T-helper 9 cell (primary cell): ENCODE measurements at places on chromosomes 13 and 19.

- DNase-seq, result no peak
Observed at GRCh38 chr19:14028901-14029300, 953 bp downstream of the RLN3 start.

- no peak for DNase-seq
Observed at GRCh38 chr19:33386361-33386858, 12.9 kb downstream of the CEBPG start.

DNA sequence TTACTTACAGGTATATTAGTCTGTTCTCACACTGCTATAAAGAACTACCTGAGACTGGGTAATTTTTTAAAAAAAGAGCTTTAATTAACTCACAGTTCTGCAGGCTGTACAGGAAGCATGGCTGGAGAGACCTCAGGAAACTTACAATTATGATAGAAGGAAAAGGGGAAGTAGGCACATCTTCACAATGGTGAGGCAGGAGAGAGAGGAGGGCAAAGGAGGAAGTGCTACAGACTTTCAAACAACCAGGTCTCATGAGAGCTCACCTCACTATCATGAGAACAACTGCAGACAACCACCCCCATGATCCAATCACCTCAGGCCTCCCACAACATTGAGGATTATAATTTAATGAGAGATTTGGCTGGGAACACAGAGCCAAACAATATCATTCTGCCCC is 511.7 kb downstream of the SLITRK6 start:
- DNase-seq, result no peak

GRCh38 chr19:48672994-48673393 is at the start of gene NTN5:
Gene NTN5 (minus strand): TSS chr19:48673017. CDS start chr19:48670986, 2,031 bp downstream.
- no peak for DNase-seq

DNA sequence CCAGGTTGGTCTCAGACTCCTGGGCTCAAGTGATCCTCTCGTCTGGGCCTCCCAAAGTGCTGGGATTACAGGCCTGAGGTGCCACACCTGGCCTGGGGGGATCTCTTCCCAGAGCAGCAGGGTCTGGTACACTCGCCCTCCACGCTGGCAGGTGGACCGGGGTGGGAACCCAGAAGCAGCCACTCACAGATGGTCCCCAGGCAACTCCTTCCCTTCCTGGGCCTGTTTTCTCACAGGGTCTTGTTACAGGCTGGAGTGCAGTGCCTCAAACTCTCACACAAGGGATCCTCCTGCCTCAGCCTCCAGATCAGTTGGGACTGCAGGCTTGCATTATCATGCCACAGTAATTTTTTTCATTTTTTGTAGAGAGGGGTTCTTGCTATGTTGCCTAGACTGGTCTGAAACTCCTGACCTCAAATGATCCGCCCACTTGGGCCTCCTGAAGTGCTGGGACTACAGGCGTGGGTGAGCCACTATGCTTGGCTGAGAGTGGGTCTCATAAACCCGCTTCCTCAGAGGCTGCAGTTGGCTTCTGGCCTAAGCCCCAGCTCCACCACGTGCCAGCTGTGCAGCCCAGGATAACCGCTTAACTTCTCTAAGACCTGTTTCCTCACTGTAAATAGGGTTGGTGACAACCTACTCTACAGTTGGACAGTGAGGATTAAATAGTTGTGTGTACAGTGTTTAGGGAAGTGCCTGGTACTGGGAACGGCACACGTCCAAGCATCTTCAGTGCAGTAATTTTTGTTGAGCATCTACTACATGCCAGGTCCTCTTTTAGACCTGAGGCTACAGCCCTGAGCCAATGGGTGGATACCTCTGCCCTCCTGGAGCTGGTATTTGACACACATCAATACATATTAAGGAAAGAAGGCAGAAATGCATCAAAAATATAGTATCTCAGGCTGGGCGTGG is 871 bp upstream of the CCER2 start:
- no peak for DNase-seq

DNA sequence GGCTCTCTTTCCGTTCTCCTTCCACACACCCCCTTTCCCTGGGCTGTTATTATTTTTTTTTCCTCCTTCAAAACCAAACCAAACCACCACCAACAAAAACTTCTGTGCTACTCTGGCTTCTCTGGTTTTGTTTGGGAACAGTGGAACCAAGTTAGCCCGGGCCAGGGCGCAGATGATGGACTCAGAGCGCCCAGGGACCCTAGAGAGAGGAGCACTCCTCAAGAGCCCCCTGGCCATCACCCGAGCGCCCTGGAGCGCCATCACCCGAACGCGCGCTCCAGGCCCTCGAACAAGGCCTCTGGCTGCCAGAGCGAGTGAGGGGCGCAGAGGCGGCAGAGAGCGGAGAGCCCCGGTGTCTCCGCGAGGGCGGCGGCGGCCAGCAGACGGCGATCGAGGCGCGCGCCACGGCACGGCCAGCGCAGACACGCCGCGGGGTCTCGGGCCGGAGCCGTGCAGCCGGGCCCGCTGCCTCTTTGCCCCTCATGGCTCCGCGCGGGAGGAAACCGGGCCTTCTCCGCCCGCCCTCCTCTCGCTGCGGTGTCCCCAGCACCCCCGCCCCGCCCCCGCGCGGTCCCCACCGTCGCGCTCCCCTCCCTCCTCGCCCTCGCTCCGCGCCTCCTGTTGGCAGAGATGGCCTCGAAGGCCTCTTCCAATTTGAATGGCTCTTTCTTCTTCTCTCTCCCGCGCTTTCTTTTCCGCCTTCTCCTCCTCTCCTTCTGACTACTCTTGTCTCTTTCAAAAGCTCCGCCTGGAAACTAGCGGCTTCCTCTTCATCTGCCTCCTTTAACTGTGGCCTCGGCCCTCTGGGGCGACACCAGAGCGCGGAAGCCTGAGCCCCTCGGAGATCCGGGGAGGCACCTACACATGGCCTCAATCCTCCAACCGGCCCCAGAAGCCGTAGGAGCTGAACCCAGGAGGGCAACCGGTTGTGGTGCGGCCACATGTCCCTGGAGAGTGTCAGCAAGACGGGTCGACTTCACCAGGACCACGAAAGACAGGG is 4.1 kb upstream of the SOX1 start:
- DNase-seq, result no peak
